ENCODE measurements at places on chromosomes 12 and 14.

DNA sequence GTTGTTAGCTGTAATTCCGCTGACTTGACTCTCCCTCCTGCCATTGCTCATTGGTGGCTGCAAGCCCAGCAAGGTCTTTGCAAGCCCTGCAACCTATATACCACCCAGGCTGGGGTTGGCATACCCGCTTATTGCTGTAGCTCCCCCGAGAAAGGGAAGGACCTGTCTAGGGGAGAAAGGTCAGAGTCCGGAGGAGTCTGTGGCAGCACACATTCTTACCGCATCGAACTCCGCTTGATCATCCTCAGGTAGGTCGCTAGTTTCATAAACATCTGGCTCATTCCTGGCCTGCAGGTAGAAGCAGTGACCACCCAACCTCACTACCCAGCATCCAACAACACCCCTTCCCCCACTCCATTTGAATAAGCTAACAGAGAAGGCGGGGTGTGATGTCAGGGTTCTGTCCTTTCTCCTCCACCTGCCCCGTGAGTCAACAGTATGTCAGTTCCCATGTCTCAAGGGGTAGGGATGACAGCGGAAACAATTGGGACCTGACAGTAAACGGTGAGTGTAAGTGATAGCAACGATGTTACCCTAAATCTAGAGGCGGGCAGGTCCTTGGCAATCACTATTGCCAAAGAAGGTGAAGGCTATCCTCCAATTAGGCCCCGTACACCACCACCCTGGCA, 1.1 kb downstream of the DCTN2 start:
- DNase-seq = no peak

GRCh38 chr14:79656496-79656895, 554.8 kb downstream of the DIO2 start:
- no peak for DNase-seq

- DNase-seq = no peak
These were observed 194.2 kb downstream of the GXYLT1 start for GRCh38 chr12:41950455-41950854.

DNA sequence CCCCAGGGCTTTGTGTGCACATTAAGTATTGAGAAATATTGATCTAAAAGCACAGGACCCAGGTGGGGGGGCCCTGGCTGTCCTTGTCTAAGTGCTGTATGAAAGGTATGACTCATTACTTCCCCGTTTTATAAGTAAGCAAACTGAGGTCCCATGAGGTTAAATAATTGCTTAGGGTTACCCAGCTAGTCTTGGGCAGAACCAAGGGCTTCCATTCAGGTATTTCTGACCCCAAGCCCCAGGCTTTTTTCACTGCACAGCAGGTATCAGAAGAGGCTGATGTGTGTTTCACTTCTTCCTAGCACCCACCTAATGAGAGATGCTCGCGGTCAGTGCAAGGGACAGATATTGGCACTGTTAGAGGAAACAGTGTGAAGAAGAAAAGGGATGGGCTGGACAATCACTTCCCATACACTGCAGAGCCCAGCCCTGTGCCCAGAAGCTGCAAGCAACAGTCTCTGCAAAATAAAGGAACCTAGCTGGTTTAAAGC, 4.7 kb upstream of the TC2N start:
- DNase-seq = no peak

- DNase-seq = no peak
These were observed 698 bp downstream of the ACOT6 start for GRCh38 chr14:73613046-73613383.

DNA sequence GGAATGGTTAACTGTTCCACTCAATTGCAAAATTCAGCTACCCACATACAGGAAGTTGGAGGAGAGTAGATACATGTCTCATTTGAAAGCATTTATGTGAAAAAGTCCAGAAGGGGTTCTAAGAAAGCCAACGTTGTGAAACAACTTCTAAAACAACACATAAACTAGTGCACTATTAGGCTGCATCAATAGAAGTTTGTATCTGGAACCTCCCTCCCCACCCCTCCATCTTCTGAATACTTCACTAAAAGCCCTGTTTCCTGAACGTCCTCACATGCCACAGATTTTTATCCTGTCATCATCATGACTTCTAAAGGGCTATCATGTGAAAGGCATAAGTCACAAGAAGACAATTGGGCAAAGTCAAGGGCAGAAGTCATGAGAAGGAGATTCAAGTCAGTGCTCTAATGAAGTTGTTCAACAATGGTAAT, 5.5 kb downstream of the KRT79 start:
- DNase-seq = no peak

DNA sequence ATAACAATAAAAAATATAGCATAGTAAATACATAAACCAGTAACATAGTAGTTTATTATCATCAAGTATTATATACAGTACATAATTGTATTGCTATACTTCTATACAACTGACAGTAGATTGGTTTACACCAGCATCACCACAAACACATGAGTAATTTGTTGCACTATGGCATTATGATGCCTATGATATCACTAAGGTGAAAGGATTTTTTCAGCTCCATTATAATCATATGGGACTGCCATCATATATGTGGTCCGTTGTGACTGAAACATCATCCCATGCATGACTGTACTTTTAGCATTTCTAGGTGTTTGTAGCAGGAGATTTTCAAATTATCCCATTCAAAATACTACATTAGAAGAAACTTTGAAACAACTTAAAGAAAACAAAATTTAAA, 77.8 kb downstream of the IFT81 start:
- no peak for DNase-seq

GRCh38 chr12:116065606-116066005, 211.9 kb downstream of the MED13L start:
- DNase-seq = no peak

All from non-pigmented ciliary epithelial cell (primary cell).